ENCODE measurements at places on chromosomes 2 and 18. TPM values are rescaled to one million over a fixed set of nuclear protein-coding genes. Genes with fewer than 3 reads are reported as not detected.

DNA sequence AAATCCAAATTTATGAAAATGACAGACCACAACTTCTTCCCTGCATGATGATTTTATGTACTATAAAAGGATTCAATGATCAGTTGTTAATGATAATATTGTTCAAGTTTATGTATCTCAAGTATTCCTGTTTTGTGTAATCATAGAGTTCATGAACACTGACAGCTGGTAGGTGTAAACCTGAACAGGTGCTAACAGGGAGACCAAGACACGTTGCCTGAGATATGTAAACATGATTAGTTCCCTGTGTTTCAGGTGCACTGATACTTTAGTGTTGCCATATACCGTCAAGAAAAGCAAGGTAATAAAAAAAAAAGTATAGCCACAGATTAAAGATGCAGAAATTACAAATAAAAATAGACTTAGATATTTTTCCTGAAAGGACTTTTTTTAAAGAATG, 131.8 kb downstream of the BAZ2B start:
- DNase-seq, result no peak

- DNase-seq, result no peak
Observed at GRCh38 chr18:22608847-22609246, 191.1 kb upstream of the CTAGE1 start.

GRCh38 chr18:32771871-32772580, 797 bp downstream of the KLHL14 start:
- DNase-seq, result no peak

DNA sequence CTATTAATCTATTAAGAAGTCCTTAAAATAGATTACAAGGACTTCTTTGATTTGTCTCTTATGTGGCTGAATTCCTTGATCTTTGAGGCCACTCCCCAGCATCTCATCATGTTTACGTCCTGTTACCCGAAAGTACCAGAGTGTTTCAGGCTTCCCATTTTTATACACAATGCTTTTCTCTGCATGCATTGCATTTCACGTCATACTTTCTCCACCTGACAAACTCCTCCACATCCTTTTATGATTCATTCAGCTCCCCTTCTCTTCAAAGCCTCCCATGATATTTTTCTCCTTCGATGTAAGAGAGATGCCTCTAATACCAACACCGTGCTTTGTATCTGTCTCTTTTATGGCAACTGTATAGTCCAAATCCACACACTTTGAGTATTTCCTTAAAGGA, 379.0 kb upstream of the CRIM1 start:
- DNase-seq, result no peak

GRCh38 chr2:16243411-16243996, 303.2 kb downstream of the MYCN start:
- no peak for DNase-seq

DNA sequence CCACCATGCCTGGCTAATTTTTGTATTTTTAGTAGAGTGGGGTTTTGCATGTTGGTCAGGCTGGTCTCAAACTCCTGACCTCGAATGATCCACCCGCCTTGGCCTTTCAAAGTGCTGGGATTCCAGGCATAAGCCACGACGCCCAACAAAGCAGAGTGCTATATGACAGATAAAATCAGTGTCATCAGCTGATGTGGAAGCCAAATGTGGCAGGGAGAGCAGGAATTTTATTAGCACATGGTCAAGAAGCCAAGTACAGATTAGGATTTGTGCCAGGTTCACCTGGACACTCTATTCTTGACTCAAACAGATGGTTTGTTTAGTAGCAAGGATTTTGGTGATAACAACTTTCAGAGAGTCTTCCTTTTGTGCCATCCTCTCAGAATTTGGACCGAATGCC, 62.7 kb downstream of the LCLAT1 start:
- no peak for DNase-seq

DNA sequence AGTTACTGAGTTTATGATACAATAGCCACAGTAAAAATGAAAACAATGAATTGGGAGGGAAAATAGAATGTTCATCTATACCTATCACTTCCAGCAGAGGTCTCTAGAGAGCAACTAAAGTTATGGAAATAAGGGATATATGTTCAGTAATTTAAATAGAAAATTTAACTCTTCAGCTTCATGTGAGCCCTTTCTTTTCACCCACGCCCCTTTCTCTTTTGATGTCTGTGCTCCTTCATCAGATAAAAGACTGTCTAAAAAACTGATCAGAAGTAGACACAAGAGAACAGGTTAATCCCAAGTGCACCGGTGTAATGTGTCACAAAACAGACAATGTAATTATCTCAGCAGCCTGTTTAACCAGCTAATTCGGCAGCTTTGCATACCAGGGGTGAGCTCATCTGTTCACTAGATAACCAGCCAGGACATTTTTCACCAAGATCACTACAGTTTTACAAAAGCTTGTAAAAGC, 238.5 kb upstream of the ERBB4 start:
- DNase-seq, result no peak

GRCh38 chr18:58980991-58981390, 116.3 kb downstream of the ZNF532 start:
- DNase-seq, result no peak

- DNase-seq, result no peak
Observed at GRCh38 chr2:94997981-94998930, 27.3 kb upstream of the MAL start.

- DNase-seq, result no peak
Observed at GRCh38 chr2:231068525-231069222, 12.0 kb downstream of the PSMD1 start.

DNA sequence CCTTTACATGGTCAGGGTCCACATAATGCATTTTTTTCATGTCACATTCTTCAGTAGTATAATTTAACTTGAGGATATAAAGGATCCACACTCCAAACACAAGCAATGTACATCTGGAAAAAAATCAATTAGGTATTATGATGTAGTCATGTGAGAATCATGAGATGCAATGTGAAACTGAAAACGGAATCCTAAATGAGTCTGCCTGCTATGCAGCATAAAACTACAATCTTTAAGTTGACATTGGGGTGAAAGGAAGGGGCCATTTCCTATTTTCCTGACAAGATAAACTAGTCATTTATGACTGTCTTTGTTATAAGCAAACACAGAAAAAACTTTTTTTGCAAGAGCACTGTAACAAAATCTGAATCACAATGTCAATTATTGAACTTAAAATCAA, 27.6 kb downstream of the ST3GAL5 start:
- DNase-seq, result no peak

GRCh38 chr2:102048465-102048864, 56.7 kb downstream of the IL1R2 start:
- peak; percentile 85 for DNase-seq

DNA sequence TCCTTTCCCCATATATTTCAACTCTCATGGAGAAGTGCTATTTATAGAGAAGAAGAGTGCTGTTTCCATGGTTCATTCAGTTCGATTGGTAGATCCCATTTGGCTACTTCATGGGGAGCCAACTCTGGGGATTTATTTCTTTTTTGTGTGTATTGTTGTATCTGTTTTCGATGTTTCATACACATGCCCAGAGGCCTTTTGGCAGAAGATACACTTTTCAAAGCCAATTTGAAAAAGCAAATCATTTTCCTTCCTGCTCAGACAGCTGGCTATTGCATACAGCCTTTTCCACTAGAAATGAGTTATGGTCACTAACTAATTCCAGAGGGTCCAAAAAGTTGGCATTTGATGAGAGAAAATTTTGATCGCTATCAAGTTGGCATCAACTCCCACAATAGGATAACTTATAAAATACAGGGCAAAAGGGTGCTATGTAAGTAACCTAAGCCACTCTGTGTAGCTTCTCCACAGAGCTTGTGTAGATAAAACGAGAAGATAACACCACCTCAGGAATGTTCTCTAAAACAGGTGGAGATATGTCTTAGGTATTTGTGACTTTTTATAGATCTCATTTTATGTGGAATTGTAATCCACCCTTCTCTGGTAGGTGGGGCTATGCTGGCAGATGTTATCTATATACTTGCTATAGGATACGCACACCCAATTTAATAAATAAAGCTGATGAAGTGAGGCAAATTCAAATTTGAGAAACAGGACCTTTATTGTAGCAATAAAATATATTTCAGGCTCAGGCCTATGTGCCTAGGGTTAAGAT, 798.5 kb downstream of the SATB2 start:
- DNase-seq, result no peak

DNA sequence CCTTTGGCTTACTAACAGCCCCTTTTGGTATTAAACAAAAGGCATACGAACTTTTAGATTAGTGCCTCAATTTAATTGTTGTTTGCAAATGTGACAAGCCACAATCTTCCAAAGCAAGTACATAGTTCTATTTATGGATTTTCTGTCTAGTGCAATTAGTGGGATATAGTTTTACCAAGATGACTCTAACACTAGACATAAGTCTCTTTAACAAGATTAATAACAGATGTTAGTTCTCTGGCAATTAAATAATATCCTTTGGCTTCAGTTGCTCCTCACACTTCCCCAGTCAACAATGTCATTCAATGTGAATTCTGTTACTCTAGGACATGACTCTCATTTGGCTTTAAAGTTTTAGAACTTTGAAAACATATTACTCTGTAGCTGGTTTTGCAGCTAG, 16.7 kb upstream of the MC4R start:
- DNase-seq, result no peak

OR6B2 gene
- total RNA-seq, result not detected

LOXL3 gene
- total RNA-seq, result 0.17 TPM

C2orf49 gene
- total RNA-seq, result 20.5 TPM

FBLN7 gene
- 10.2 TPM for total RNA-seq

Measured in lower leg skin (tissue), 4 donors.